ENCODE measurements at places on chromosomes 4 and X.

- DNase-seq, result no peak
Observed at GRCh38 chrX:139844163-139844562, 88.7 kb downstream of the ATP11C start.

GRCh38 chr4:26065833-26066232, 151.8 kb downstream of the SMIM20 start:
- no peak for DNase-seq

GRCh38 chr4:5237086-5237660, 185.9 kb downstream of the STK32B start:
- DNase-seq, result no peak

DNA sequence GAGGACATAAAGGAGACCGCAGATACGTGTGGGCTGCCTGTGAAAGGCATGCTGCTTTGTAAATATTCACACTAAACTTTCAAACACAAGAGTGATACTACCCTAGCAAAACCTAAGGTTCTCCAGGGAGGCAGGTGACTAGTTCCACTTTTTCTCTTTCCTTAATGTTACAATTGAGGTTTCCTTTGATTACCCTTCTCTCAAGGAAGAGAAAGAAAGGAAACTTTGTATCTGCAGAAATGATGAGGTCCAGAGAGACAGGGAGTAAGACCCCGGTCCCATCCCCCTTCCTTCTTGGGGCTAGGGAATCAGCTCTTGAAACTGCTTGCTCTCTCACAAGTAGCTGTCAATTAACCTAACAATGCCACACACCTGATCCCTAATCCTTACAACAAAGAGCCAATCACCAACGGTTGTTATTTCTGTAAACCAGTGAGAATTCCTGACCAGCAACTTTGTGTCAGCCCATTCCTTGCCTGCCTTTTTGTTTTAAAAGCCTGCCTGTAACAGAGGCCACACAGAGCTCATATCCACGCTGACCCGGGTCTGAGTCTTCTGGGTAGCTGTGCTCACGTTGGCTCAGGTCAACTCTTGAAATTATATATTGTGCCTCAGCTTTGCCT, 754.8 kb upstream of the FRG1 start:
- no peak for DNase-seq

- no peak for DNase-seq
Observed at GRCh38 chr4:650461-650860, 23.6 kb downstream of the ATP5ME start.

DNA sequence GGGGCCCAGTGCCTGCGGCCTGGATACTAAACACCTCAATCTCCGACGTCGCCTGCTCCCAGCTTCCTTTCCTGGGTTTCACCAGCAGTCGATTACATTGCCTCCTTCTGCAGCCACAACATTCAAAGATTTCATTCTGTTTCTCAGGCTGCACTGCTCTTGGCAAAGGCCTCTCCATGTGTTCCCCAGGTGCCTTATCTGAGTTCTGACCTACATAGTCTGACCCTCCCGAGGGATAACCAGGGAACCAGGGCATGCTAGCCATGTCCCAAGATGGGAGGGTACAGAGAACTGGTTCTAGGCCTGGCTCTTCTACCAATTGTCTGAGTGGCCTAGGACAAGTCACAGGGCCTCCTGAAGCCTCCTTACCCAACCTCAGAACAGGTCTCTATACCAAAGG, 62.2 kb upstream of the ACSL1 start:
- DNase-seq, result no peak

DNA sequence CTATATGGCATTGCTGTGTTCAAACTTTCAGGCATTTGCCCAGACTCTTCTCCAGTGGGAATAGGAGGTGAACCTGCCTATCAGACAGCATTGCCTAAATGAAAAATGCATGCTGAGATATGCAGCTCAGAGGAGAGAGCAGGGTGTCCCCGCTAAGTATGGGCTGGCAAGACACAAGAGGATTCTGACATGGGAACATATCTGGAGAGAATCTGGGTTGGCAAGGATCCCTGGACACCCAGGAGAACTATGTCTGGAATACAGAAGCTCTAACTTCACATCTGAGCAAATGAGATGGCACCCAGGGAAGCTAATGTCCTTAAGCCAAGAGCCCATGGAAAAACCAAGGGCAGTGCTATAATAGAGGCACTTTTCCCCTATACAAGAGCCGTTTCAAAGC, 18.4 kb downstream of the PPARGC1A start:
- no peak for DNase-seq

GRCh38 chrX:114970806-114971205, 46.6 kb downstream of the IL13RA2 start:
- no peak for DNase-seq

- no peak for DNase-seq
Observed at GRCh38 chr4:114396808-114397207, 201.8 kb upstream of the UGT8 start.

GRCh38 chrX:64265265-64265664, 34.9 kb upstream of the ASB12 start:
- DNase-seq, result no peak

- no peak for DNase-seq
Observed at GRCh38 chr4:119480331-119480730, 148.3 kb downstream of the PDE5A start.

- no peak for DNase-seq
Observed at GRCh38 chr4:108586778-108587177, 33.6 kb upstream of the RPL34 start.

- DNase-seq, result no peak
Observed at GRCh38 chr4:159158985-159159384, 56.1 kb downstream of the RAPGEF2 start.

GRCh38 chr4:180953572-180953971, 1289.6 kb upstream of the TENM3 start:
- no peak for DNase-seq

DNA sequence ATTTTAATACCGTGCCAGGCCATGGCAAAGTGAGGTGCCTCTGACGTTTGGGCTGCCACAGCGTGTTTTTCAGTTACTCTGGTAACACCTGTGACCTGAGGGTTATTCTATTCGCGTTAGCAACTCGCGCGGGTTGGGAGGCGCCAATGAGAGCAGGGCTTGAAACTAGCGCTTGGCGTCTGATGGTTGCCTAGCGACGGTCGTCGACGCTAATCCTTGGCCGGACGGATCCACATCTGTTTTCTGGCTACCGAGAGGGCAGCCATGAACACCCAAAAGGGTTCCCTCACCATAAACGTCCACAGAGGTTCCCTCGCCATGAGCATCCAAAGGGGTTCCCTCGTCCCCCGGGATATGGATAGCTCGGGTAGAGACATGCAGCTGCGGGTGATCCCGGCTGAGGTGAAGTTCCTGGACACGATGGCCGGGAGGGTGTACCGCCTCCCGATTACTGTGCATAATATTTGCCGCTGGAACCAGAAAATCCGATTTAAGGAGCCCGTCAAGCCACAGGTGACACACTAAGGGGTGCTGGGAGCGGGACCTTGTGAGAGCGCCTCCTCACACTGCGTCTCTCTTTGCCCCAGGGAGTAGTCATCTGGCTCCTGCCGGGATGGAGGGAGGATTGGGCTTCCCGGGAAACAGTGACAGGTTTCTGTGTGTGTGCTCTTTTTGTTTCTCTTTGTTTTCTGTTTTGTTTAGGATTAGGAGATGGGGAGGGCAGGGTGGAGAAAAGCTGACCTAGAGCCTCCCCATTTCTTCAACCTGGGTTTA, at the start of gene CFAP47:
Gene CFAP47, plus strand, starts transcription at position 199 of the 774 bp plus-strand sequence. Its CDS starts 66 bp downstream, at position 265.
- no peak for DNase-seq

GRCh38 chr4:42150653-42151567, 1.5 kb downstream of the BEND4 start:
- DNase-seq, result no peak

DNA sequence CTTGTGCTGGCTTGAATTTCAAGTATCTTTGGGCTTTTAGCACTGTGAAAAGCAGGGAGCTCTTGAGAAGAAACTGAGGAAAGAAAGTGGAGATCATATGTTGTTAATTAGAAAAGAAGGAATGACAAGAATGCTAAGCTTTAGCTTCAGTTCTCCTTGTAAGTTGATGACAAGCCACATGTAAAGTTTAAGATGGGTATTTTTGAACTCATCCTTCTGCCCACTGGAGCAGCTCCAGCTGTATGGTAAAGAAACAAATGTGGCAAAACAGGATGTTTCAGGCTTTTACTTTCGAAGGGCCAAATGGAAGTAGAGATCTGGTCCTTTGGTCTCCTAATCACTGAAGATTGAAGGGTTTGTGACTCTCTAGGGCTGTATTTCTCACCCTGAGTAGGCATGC, 137.8 kb downstream of the GUCY2F start:
- DNase-seq, result no peak

DNA sequence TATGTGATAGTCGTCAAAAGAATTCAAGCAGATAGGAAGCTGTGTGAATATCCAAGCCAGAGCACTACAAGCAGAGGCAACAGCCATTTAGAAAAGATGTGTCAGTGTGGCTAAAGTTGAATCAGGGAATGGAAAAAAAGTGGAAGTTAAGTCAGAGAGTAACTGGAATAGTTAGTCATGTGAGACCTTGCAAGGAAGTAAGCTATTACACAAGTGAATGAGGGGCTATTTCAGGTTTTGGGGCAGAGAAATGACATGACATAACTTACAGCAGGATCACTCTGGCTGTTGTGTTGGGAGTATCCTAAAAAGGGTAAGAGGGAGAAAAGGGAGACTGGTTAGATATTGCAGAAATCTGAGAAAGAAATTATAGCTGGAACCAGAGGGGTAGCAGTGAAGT, 236.6 kb upstream of the PCDH18 start:
- DNase-seq, result no peak

- DNase-seq, result peak; percentile 42
Observed at GRCh38 chrX:155056877-155057792, 13.8 kb downstream of the CMC4 start.
